ENCODE measurements at places on chromosomes 7 and 10.

- no peak for DNase-seq
- H3K27ac ChIP-seq: no peak overlapping the region
- H3K4me3 ChIP-seq: no peak overlapping the region
- no peaks in the 10 kb centered on the region for H3K36me3 ChIP-seq
Observed at GRCh38 chr7:108824840-108825580, 255.3 kb downstream of the DNAJB9 start.

DNA sequence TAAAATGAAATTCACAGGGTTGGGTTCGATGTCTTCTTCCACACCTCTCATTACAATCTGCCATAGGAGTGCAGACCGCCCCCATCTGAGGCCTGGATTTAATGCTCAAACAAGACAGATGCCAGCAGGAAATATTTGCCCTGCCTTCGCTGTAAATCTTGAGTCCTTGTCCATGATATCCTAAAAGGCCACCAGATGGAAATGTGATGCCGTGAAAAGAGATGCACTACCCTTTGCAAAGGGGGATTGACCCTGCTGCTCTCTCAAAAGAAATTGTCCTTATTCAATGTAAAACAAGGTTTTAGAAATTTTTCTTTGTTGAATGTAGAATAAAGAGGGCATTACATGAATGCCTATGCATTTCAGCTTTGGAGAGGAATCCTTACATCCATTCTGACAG, 37.5 kb downstream of the AGAP4 start:
- no peaks in the 10 kb centered on the region for H3K27me3 ChIP-seq
- DNase-seq: no peak
- no peak overlapping the region for H3K4me3 ChIP-seq
- H3K36me3 ChIP-seq: no peaks in the 10 kb centered on the region
- H3K4me1 ChIP-seq: no peaks in the 10 kb centered on the region

DNA sequence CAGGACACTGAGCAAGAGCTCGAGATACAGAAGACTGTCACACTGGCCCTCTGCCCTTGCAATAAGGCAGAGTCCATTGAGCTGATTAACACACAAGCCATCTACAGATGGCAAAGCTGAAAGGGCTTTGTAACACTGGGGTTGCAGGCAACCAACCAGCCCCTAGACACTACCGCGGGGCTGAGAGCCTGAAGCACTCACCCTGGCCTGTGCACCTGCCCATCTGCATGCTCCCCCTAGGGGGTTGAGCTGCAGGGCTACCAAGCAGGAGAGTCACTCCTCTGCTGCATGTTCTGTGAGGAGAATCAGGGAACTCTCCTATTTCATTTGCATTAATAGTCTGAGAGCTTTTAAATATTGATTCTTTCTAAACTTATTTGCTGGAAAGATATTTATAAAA, 128.1 kb upstream of the VIPR2 start:
- no peaks in the 10 kb centered on the region for H3K27me3 ChIP-seq
- H3K4me1 ChIP-seq: no peaks in the 10 kb centered on the region
- no peak overlapping the region for H3K4me3 ChIP-seq
- H3K27ac ChIP-seq: no peak overlapping the region

- peaks cover 4% of the 10 kb centered on the region for H3K36me3 ChIP-seq
- peak overlapping the region; percentile 92 for H3K4me3 ChIP-seq
- H3K27me3 ChIP-seq: no peaks in the 10 kb centered on the region
Observed at GRCh38 chr10:102449321-102450123, 1.8 kb downstream of the C10orf95 start.
